HAP-1 (cell line): ENCODE measurements at places on chromosomes 13 and 19.

DNA sequence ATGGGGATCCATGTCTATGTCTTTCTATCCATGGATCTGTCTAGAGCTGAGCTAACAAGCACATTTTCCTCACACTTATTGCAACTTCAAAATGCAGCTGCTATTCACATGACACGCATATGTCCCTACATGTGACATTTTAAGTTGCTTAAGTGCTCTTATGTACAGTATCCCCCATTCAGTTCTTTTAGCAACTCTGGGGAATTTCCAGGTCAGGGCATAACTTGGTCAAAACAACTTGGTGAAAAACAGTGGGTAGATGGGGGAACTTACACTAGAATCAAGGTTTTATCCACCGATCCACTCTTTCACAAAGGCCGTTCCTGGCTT is 73.0 kb downstream of the COL4A1 start:
- no peak for DNase-seq

DNA sequence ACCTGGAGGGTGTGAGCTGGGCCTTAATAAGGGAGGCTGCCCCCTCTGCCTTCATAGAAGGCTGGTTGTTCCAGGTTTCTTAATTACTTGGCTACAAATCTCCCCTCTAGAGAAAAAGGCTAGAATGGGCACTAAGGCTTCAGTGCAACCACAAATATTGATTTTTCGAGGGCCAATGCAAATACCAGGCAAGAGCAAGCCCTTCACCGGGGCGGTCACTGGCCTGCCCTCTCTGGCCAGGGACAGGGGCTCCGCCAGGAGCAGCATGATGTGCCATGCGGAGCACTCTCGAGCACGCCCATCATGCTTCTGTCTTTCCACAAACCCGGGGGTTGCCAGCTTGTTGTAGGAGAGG is 127.8 kb upstream of the SPACA7 start:
- DNase-seq = no peak

DNA sequence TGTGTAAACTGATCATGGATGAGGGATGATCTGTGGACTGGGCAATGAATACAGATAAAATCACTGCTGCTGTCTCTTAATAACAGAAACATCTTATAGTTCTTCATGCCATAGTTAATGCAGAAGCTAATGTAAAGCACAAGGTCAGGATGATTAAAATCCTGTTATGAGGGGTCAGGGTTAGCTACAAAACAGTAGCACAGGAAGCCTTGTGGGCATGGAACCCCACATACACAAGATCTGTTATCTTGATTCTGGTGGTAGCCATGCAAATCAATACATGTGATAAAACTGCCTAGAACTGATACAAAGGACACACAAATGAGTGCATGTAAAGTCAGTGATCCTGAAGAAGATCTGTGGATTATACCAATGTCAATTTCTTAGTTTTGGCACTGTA is 96.4 kb downstream of the KLF12 start:
- DNase-seq = no peak

- no peak for DNase-seq
Measured at GRCh38 chr13:61275251-61275650, 140.4 kb downstream of the PCDH20 start.

GRCh38 chr19:55252760-55253663 is 5.8 kb downstream of the PPP6R1 start:
- no peak for DNase-seq

DNA sequence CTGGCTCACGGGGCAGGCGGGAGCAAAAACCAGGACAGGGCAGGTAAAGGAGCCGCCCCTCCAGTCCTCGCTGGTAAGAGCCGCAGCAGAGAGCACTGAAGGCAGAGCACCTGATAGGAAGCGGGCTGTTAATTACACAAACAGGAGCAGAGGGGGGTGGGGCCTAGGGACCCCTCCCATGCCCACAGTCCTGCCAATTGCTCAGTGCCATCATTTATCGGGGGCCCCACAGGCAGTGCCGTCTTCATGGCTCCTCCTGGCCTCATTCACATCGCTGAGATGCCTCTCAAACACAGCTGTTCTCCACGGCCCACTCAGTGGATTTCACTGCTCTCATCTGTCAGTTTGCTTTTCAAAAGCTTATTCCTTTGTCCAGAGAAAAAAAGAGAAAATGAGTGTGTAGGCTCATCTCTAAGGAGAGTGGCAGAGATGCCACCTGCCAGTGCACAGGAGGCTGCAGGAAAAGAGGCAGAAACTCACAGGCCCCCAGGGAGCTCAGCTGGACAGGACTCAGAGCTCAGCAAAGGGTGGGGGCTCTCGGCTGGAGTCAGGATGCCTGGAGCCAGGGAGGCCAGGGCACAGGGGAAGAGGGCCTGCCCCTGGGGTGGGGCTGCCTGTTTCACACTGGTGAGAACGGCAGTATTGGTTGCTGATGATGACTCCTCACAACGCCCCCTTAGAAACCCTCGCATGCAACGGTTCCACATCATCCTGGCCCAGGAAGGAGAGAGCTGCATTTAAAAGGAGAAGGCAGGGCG is 174.6 kb downstream of the COL4A1 start:
- no peak for DNase-seq

DNA sequence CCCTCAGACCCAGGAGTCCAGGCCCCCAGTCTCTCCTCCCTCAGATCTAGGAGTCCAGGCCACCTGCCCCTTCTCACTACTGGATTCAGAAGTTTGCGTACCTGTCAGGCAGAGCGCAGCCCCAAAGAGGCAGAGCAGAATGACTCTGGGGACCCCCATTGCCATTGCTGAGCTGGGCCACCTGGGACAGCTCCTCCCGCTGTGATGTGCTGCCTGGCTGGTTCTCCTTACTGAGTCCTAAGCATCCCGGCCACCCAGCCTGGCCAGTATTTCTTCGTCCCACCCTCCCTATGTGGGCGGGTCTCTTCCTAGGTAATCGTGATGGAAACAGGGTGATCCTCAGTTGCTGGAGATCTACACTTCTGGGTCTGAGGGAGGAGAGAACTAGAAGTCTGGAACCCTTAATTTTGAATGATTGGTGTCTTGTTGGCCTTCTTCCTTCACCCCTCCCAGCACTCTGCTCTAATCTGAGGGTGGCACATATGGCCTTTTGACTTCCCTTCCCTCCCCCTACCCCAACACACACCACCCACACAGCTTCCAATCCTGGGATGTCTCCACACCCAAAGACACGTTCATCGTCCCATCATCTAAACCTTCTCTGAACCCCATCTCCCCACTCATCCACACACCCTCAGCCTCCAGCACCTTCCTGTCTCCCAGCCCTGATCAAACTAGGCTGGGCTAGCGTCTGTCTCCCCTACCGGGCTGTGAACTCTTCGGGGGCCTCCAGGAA is at the start of gene LYPD5:
LYPD5 (minus strand) TSS at position 232 of the 736 bp plus-strand sequence; CDS start at position 165, 67 bp downstream.
- DNase-seq = no peak

- DNase-seq = peak; percentile 78
Measured at GRCh38 chr13:41216160-41216559, 21.8 kb upstream of the KBTBD7 start.

DNA sequence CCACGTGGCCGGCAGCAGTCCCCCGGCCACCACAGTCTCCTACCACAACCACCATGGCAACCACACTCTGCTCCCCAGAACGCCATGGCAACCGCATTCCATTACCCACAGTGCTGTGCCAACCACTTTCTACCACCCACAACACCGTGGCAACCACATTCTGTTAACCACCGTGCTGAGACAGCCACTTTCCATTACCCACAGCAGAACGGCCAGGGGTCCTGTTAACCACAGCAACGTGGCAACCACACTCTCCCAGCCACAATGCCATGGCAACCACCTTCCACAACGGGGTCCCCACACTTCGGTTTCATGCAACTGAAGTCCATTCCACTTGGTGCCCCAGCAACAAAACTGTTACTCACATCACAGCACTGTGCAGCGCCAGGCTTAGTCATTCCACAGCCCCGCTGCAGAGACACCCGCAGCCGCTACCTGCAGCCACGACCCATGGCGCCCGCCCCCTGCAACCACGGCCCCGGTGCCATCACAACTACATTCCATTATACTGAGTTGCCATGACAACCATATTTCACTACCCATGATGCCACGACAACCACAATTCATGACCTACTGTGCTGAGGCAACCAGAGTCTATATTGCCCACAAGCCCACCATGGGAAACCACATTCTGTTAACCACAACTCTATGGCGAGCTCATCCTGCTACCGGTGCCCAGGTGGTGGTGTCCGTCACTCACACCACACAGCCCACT is 10.0 kb downstream of the DPF1 start:
- no peak for DNase-seq

GRCh38 chr19:51779181-51779580 is 15.8 kb upstream of the FPR3 start:
- DNase-seq = no peak

- no peak for DNase-seq
Measured at GRCh38 chr19:49551531-49551930, 23.7 kb downstream of the RCN3 start.

- DNase-seq = peak; percentile 82
Measured at GRCh38 chr13:30832845-30833332, 73.2 kb upstream of the MEDAG start.

DNA sequence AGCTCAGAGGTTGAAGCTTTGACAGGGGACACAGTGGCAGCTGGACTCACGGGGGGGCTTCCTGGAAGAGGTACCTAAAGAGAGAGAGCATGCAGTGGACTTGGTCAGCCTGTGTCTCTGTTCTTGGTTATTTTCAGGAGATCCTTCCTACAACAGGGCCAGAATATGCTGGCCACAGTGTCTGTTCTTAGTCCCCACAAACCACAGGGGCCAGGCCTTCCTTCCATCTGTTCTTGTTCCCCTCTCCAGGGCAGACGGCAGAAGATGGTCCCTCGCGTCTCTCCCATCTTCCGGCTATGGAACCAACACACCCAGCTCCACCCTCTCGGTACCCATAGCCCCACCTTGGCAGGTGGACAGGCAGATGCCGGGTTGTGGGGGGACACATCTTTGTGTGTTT is 24.8 kb downstream of the MAST3 start:
- DNase-seq = no peak
